ENCODE measurements at places on chromosomes 6 and 20. TPM values are rescaled to one million over a fixed set of nuclear protein-coding genes. Genes with fewer than 3 reads are reported as not detected.

PRSS35 gene
- not detected for total RNA-seq

TFAP2A gene
- total RNA-seq, result 6.3 TPM

RRBP1 gene
- 97.5 TPM for total RNA-seq

TMEM217 gene
- total RNA-seq, result 0.38 TPM

HAO1 gene
- total RNA-seq, result not detected

ANGPT4 gene
- total RNA-seq, result not detected

MTHFD1L gene
- 52.0 TPM for total RNA-seq

EBF4 gene
- total RNA-seq, result 0.64 TPM

GABRR1 gene
- not detected for total RNA-seq

SAMD5 gene
- 3.1 TPM for total RNA-seq

ARMH2 gene
- total RNA-seq, result not detected

EPPIN gene
- not detected for total RNA-seq

KCNQ2 gene
- not detected for total RNA-seq

PAX1 gene
- not detected for total RNA-seq

NR2E1 gene
- not detected for total RNA-seq

ESR1 gene
- total RNA-seq, result 0.13 TPM

SLC22A1 gene
- total RNA-seq, result 1.3 TPM

STAU1 gene
- total RNA-seq, result 34.3 TPM

TMC2 gene
- total RNA-seq, result not detected

GSTA2 gene
- total RNA-seq, result not detected

VGLL2 gene
- not detected for total RNA-seq

C20orf202 gene
- not detected for total RNA-seq

GPANK1 gene
- 10.0 TPM for total RNA-seq

CALHM4 gene
- total RNA-seq, result under 0.01 TPM

OOEP gene
- not detected for total RNA-seq

SLC22A7 gene
- not detected for total RNA-seq

WFDC5 gene
- total RNA-seq, result 4.1 TPM

CHRNA4 gene
- total RNA-seq, result not detected

MLN gene
- total RNA-seq, result not detected

RAET1L gene
- total RNA-seq, result 0.79 TPM

JPH2 gene
- under 0.01 TPM for total RNA-seq

VSTM2L gene
- 5.0 TPM for total RNA-seq

C20orf141 gene
- total RNA-seq, result not detected

C6orf15 gene
- total RNA-seq, result 0.13 TPM

SLC17A1 gene
- not detected for total RNA-seq

CYP39A1 gene
- 17.4 TPM for total RNA-seq

OR2B3 gene
- not detected for total RNA-seq
